ENCODE measurements at places on chromosomes 5 and 9.

- DNase-seq, result no peak
These were observed 443.9 kb downstream of the ZNF608 start for GRCh38 chr5:124302533-124302932.

- DNase-seq, result peak; percentile 58
These were observed 456.2 kb downstream of the RASEF start for GRCh38 chr9:82606492-82607382.

GRCh38 chr5:78268356-78268755 lies 26.1 kb downstream of the AP3B1 start:
- no peak for DNase-seq

DNA sequence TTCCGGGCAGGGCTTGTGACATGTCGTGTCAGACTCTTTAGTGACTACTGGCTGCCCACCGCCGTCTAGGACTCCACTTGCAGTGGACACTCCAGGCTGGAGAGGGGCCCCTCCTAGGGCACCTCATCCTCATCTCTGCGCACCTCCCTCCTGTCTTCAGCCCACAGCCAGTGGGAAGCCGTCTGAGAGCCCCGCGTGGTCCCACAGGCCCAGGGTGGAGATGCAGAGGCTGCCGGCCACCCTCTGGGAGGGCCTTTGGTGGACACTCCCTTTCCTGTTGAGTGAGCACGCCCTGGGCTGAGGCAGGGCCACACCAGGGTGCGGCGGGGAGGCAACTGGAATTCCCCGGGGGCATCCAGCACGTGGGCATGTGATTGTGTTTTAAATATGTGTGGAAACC lies 80.5 kb downstream of the IRX2 start:
- DNase-seq, result no peak

DNA sequence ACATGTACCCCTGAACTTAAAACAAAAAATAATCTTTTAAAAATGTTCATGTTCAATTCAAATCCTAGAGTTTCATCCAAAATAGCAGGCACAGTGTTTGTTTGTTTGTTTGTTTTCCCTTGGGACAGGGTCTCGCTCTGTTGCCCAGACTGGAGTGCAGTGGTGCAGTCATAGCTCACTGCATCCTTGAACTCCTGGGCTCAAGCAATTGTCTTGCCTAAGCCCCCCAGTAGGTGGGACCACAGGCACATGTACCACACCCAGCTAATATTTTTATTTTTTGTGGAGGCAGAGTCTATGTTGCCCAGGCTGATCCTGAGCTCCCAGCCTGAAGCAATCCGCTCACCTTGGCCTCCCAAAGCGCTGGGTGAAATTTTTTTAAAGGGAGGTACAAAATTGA lies 5.0 kb upstream of the POLR1E start:
- no peak for DNase-seq

- no peak for DNase-seq
These were observed 98.6 kb downstream of the OSTF1 start for GRCh38 chr9:75186767-75187380.

DNA sequence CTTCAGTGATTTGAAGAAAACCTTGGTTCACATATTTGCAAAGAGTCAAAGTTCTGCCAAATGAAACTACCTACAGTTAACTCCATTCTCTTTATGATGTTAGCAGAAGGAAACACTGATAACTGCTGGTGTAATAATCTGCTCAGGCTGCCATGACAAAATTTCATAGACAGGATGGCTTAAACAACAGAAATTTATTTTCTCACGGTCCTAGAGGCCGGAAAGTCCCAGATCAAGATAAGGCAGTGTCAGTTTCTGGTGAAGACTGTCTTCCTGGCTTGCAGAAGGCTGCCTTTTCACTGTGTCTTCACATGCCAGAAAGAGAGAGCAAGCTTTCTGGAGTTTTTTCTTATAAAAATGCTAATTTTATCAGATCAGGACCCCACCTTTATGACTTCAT lies 102.4 kb upstream of the PARP8 start:
- DNase-seq, result no peak

GRCh38 chr5:137660349-137660817 lies 75.5 kb downstream of the KLHL3 start:
- peak; percentile 53 for DNase-seq

DNA sequence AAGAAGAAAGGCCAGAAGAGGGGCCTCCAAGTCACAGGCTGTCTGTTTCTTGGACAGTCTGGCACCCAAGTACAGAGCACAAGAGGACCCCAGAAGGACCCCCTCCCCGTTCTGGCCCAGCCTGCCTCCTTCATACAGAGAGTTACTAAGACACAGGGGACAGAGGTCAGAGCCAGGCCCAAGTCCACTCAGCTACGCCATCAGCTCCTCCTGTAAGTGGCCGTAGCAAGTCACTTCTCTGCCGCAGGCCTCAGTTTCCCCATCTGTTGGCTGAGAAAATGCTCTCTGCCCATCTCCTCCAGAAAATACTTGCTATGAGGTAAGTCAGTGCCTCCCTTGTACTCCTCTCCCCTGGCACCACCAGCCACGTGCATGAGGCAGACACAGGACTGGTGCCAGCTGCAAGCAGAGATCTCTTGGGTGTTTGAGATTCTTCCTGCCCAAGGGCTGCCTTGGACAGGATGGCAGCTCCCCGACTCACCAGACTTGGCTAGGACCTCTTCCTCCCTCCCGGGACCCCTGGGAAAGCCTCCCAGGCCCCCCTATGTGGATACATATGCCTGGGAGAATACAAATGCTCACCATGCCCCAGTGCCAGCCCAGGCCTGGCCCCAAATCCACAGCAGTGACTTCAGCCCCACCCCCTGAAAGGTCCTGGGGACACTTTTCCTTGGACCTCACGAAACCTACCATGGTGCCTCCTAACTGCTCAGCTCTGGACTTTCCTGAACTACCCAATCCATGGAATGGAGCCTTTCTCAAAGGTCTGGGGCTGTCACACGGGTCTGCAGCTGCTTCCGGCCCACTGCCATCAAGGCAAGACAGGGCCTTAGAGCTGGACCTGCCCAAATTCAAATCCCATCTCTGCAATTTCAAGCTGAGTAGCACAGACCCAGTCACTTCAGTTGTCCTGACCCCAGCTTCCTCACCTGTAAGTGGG lies 5.1 kb downstream of the EEIG1 start:
- no peak for DNase-seq

DNA sequence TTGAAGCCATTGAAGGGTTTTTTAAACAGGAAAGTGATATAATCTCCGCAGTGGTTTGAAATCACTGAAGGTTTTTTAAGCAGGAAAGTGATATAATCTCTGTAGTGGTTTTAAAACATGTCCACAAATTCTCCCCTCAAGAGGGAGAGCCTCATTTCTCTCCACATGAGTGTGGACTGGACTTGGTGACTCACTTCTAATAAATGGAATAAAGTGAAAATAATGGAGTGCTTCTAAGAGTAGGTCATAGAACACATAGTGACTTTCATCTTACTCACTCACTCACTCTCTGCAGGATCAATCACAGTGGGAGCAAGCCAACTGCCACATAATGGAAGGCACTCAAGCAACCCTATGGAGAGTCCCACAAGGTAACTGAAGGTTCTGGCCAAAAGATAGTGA lies 12.0 kb downstream of the CTNNAL1 start:
- DNase-seq, result no peak

- DNase-seq, result no peak
These were observed 93.9 kb downstream of the GALNT10 start for GRCh38 chr5:154284433-154284832.

DNA sequence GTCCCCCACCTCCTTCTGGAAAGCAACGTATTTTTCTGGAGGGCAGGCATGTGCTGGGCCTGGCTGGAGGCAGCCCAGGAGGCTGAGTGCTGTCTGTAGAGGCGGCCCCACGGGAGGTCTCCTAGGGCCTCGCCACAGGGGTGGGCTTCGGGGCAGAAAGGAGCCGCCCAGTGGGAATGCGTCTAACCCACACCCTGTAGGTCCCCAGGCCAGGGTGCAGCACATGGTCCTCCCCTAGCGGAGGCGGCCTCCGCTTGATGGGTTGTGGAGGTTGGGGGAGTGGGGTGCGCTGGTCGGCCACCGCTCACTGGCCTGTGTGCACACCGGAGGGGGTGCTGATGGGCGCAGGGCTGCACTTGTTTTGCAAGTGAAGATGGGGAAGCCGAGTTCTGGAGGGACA lies 48.3 kb upstream of the UBAC1 start:
- no peak for DNase-seq

DNA sequence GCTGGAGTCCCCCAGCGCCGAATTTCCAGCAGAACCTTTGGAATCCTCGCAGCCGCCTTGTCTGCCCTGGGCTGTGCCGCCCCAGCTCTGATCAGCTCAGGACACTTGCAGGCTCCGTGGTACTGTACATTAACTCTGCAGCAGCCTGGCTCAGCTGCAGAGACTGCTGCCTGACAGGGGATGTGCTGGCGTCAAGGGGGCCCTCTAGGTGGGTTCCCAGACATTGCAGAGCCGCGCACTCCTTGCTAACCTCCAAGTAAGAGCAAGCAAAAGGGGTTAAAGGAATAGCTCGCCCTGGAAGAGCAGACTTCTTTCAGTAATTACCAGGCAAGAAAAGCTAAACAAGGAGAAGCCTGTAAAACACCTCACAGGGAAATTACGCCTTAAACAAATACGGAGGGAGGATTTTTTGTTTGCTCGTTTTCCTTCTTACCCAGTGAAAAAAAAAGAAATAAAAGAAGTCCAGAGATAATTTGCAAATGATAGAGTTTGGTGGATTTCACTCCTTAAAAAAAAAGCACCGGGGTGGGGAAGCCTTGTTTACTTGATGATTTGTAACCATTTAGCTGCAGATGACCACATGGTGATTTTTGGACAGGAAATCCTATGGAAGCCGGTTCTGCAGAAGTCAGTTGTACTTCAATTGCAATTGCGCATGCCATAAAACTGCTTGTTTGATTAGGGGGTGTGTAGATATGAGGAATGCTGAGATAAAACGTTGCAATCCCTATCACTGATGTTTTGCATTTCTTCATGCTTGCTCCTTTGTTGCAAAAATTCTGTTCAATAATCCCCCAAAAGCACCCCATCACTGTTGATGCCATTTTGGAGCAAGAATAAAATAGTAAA lies 305.8 kb downstream of the PDE4D start:
- DNase-seq, result peak; percentile 85

DNA sequence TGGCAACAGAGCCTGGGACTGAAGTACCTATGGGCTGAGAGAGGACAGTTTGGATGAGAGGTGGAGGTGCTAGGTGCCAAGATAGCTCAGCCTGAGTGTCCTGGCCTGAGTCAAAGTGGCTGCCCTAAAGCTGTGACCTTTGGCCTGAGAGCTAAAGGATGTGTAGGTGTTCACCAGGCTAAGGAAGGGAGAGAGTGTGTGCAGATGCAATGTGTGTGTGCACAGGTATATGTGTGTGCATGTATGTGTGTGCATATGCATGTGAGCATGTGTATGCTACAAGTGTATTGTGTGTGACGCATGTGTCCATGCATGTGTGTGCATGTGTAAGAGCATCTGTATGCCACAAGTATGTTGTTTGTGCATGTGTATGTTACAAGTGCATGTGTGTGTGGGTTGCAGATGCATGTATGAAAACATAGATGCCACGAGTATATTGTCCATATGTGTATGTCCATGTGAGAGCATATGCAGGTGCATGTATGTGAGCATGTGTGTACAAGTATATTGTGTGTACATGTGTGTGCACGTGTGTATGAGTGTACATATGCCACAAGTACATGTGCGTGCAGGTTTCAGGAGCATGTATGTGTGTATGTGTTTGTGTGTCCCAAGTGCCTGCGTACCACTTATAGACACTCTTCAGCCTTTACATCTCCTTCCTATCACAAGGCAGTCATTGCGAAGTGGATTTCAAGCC lies 102.6 kb downstream of the SH3TC2 start:
- no peak for DNase-seq

DNA sequence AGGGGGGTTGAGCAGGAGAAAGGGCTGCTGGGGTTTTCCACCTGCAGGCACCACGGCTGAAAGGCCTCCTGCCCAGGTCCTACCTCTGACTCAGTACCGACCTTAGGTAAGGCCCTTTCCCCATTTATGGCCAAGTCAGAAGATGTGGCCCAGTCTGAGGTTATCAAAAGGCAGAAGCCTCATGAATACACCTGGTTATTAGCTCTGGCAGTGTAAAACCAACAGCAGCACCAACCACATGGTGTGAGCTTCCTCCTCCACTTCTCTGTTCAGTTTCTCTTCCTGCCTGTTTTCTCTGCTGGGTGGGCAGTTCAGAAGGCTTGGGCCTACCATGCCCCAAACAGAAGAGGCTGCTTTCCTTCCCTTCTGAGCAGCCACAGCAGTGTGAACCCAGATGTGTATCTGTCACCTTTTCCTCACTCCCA lies 86.9 kb downstream of the UGCG start:
- no peak for DNase-seq

DNA sequence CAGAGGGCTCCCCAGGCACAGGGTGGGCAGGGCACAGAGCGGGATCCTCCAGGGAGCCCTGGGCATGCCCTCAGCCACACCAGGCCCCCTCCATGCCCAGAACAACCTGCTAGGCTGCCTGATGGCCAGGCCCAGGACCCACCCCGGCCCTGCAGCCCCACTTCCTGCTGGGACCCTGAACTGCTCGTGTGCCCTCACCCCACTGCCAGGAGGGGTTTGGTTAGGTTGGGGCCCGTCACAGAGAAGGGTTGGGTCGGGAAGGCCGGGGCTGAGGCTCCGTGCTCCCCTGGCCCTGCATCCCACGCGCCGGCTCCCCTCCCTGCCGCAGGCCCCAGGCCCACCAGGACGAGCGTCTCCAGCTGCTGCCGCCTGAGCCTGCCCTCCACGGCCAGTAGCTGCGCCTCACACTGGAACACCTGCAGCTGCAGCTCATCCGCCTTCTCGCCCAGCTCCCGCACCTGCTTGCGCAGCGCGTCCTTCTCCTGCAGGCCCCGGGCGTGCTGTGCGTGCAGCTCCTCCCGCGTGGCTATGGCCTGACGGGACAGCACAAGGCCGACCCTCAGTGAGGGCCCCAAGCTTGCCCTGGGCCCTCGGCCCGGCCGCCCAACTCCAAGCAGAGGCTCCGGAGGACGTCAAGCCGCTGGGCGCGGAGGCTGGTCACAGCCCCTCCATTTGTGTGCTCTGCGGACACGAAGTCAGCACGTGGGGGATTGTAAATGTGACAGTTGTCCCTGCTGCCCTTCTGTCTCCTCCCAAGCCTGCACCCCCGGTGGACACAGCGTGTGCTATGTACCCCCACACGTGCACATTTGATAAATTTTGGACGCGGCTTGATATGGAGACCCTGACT lies 4.0 kb upstream of the DNLZ start:
- no peak for DNase-seq

DNA sequence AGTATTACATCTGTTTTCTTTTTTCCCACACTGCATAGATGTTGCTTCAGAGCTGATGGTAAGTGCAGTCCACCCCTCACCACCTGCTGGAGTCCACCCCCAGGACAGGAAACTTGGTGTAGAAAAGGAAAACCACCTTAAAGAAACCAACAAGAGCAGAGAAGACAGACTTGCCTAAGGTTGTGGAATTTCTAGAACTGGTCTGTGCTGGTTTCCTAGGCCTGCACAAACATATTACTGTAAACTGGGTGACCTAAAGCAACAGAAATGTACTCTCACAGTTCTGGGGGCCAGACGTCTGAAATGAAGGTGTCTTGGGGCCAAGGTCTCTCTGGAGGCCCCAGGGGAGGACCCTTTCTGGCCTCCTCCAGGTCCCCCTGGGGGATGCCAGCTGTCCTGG lies 293.4 kb upstream of the IRX1 start:
- DNase-seq, result no peak

DNA sequence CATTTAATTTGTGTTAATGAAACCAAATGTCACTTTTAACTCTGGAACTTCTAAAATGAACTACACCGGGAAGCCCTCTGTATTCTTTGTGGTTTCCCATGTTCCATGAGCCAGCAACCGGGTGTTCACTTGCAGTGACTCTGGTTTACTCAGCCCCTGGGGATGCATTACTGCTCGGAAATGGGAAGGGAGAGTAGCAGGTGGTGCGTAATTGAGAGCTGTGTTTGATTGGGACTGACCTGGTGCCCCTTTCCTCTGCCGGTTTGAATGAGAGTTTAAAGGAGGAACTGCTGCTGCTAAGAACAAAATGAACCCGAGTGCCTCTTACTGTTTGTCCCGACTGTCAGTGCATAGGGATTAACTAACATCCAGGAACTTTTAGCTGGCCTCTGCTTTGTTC lies 100.1 kb upstream of the DHFR start:
- no peak for DNase-seq
